DMS79 treated with DMSO at 0.1 percent for 48 hours (cell line): ENCODE measurements at places on chromosomes 6 and 20.
A peak's percentile ranks its signal among the peaks of the same experiment; 100 is the strongest.

DNA sequence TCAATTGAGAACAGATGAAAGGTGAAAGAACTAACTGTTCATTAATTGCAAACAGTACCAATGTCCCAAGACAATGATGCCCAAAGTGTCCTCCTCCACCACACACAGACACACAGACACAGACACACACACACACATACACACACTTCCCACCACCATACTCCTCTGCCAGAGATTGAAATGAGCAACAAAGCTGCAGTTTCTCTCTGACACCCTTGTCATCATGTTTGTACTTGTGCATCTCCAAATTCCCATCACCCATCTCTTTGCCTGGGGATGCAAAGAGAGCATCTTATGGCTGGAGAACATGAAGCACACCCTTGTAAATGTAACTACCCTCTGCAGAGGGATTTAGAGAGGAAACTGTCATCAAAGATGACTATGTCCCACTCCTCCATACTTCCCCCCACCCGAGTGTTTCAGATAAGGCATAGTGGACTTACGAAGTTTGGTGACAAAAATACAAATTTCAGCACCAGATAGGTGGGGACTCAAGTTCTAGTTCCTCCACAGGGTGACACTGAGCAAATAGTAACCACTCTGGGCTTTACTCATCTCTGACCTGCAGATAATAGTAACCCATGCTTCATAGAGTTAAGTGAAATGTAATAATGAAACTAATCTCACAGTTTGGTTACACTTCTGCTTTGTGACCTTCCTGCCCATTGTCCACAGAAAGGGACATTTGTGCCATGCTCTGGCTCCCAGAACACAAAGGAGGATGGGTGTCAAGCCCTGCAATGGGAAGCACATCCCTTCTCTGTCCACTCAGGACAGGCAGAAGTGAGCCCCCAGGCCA lies 8.7 kb downstream of the MAFB start:
- no peak for DNase-seq

DNA sequence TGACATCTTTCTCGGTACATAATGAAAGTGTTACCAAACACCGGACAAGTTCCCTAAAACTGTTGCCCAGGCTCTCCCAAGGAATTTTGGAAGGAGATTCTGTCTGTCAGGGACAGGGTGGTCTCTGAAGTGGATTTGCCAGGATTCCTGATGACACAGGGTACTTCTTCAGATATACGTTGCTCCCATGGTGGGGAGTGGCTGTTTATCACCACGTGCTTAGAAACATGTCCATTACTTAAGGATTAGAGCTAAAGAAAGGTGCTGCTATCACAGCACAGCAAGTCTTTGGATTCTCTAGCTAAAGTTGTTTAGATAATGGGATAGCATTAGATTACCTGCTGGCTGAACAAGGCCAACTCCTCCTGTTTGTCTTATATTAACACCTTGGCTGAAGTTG lies 6.3 kb downstream of the SPINT3 start:
- DNase-seq = no peak

GRCh38 chr6:37172912-37173492 lies 3.0 kb downstream of the PIM1 start:
- peak; percentile 73 for DNase-seq

DNA sequence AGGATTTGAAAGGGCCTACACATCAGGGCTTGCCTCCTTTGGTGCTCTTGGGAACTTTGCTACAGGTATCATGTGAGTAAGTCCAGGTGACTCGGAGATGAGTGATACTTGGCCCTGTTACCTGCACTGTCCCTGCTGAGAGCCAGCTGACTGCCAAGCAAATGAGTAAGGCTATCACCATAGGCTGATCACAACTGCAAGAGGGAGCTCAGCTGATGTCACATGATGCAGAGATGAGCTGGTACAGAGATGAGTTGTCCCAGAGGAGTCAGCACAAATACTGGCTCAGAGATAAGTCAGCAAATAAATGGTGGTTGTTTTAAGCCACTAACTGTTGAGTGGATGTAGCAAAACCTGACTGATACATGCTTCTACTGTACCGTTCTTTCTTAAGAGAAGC lies 41.4 kb downstream of the LAMP5 start:
- no peak for DNase-seq

GRCh38 chr6:98593676-98594075 lies 240.7 kb upstream of the POU3F2 start:
- DNase-seq = no peak

DNA sequence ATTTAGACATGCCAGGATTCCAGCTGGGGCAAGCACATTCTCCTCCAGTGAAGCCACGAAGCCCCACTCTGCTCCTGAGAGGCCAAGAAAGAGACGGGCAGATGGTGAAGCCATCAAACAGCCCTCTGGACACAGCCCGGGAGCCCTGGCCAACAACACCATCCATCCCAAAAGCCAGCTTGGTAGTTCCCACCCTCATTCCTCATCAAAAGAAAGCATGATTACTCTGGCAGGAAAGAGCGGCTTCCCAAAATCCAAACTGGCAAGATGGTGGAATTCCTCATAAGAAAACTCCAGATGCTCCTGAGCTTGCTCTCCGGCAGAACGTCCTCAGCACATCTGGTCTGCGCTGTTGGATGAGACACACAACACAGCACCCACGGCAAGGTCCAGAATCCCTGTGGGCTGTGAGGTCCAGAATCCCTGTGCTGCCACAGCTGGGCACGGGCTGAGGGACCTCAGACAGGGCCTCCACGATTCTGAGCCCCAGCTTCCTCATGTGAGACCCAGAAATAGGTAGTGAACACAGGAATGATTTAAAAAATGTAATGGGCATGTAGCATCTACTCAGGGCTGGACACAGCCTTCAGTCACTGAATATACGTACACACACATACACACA lies 52.6 kb downstream of the THBS2 start:
- DNase-seq = no peak

- DNase-seq = peak; percentile 1
Measured at GRCh38 chr20:51326201-51326819, 216.2 kb downstream of the NFATC2 start.

DNA sequence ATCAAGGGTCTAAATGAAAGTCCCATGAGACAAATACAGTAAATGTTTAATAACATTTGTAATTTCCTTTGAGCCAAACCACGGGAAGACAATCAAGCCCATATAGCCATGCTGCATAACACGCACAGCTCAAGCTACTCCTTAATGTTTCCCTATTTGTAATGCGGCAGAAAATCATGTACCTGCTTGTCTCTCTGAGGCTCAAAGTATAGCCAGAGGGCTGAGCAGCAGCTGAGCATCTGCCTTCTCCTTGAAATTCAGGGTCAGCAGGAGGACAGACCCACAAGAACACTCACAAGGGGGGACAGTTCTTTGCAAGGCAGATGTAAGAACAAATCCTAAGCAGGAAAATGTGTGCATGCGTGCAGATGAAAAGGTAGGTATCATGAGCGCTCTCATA lies 45.8 kb upstream of the JARID2 start:
- DNase-seq = no peak

GRCh38 chr20:34543463-34544056 lies 15.0 kb upstream of the MAP1LC3A start:
- no peak for DNase-seq

DNA sequence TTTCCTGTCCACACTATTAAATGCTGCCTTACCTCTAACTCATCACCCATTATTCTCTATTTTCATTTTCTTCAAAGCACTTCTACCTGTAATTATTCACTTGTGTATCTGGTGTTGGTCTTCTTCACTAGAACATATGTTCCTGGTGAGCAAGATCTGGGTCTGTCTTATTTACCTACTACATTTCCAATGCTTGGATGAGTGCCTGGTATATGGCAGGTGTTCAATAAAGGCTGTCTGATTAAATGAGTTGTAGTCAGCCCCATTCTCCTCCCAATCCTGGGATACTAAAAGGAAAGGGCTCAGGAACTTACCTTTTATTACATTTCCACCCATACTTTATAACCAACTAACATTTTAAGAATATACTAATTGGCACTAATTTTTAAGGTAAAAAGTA lies 61.0 kb downstream of the CEP162 start:
- DNase-seq = no peak

DNA sequence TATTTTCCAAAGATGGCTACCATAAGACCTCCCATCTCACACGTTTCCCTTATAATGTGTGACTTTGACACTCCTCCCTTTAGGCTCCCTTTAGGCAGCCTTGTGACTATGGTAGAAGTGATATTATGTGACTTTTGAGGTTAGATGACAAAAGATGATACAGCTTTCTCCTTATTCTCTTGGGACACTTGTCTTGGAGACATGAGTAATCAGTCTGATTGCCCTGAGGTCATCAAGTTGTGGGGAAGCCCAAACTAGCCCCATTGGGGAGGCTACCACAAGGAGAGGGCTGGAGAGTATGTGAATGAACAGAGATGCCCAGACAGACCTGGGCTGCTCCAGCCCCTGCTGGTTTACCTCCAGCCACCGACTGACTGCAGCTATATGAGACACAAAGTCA lies 10.6 kb upstream of the DLK2 start:
- no peak for DNase-seq

- DNase-seq = peak; percentile 71
Measured at GRCh38 chr20:64079273-64080012, at the start of gene RGS19. Gene RGS19 (minus strand): TSS chr20:64079518. CDS start chr20:64076886, 2,632 bp downstream.

DNA sequence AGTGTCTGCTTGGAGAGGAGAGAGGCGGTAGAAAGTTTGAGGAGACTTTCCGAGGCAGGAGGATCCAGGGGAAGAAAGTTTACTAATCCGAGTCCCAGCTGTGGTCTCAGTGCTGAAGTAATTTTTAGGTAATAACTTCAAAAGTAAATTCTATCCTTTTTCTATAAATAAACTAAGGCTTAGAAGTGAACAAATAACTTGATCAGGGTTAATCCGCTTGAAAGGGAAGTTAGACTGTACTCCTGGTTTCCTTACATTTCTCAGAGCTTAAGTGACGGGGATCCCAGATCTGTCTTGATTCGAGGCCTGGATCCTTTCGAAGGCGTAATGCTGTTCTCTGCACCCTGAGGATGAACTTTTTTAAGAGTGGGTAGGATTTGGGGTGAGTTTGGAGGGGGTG lies 2.6 kb downstream of the STK35 start:
- DNase-seq = no peak

GRCh38 chr20:55316753-55317152 lies 688.6 kb downstream of the CBLN4 start:
- no peak for DNase-seq

DNA sequence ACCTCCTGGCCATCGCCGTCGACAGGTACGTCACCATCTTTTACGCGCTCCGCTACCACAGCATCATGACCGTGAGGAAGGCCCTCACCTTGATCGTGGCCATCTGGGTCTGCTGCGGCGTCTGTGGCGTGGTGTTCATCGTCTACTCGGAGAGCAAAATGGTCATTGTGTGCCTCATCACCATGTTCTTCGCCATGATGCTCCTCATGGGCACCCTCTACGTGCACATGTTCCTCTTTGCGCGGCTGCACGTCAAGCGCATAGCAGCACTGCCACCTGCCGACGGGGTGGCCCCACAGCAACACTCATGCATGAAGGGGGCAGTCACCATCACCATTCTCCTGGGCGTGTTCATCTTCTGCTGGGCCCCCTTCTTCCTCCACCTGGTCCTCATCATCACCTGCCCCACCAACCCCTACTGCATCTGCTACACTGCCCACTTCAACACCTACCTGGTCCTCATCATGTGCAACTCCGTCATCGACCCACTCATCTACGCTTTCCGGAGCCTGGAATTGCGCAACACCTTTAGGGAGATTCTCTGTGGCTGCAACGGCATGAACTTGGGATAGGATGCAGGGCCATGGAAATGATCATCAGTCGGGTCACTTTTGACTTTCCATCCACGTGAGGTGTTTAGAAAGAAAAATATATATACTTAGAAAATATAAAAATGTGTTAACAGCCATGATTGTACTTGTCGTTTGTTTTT lies 868 bp downstream of the MC3R start:
- no peak for DNase-seq

DNA sequence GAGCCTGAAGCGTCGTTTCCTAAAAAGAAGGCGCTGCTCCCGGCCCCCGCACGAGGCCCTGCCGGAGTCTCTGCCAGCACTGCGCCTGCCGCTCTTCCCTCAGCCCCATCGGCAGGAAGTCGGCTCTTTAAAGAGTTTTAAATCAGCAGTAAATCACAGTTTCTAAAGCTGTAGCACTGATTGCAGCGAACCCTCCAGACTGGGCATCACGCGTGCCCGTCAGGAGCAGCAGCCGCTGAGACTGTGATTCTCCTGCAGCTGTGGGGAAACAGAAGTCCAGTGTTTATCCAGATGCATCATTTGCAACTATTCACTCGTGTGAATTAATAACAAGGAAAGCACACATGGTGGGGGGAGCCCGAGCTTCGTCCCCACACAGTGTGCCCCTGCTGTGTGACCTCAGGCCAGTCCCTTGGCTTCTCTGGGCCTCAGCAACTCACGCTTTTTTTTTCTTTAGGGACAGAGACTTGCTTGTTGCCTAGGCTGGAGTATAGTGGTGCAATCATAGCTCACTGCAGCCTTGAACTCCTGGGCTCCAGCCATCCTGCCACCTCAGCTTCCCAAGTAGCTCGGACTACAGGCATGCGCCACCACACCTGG lies 28.3 kb downstream of the DLL1 start:
- DNase-seq = no peak

DNA sequence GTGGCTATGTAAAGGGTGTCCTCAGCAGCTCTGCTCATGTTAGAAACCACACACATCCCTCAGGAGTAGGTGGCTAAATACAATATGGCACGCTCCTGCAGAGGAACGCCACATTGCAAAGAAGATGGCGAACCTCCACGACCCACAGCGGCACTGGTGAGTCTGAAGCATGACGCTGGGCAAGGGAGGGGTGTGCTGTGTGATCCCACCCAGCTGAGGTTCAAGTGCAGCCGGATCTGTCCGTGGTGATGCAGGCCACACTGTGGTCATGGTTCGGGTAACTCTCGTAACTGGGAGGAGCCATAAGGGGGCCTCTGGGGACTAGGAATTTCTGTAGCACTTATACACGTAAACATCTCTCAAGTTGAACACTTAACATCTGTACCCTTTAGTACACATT lies 23.4 kb upstream of the APMAP start:
- DNase-seq = no peak

- DNase-seq = no peak
Measured at GRCh38 chr6:13358511-13358910, 30.2 kb upstream of the TBC1D7 start.

DNA sequence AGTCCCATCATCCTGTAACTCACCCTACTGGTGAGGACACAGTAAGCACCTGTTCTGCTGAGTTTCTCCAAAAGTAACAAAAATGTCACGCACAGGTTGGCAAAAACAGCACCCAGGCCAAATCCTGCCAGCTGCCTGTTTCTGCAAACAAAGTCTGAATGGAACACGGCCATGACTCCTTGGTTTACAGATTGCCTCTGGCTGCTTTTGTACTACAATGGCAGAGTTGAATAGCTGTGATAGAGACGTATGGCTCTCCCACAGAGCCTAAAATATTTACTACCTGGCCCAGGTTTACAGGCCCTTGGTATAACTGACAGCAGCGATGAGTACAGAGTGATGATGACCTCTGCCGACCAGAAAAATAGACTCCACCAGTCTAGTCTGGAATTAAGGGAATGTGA lies 52.6 kb downstream of the CNKSR3 start:
- DNase-seq = peak; percentile 19

- no peak for DNase-seq
Measured at GRCh38 chr6:137811916-137812553, 55.0 kb upstream of the TNFAIP3 start.
